AG09309 (cell line): ENCODE measurements at places on chromosomes 1 and 21.
A peak's percentile ranks its signal among the peaks of the same experiment; 100 is the strongest.

DNA sequence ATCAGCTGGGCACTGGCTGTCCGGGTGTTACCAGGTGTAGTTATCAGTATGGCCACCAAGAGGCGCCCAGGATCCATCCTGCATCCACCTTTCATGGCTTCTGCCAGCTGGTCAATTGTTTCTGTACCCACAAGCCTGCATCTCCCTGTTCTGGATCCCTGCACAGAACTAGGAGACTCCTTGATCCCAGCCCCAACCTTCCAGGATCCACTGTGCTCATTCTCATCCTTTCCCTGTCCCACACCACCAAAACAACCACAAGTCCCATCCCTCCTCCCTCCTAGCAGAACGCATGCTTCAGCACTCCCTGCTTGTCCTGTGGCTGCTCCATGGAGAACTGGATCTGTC is 27.2 kb upstream of the FOXE3 start:
- DNase-seq = no peak

DNA sequence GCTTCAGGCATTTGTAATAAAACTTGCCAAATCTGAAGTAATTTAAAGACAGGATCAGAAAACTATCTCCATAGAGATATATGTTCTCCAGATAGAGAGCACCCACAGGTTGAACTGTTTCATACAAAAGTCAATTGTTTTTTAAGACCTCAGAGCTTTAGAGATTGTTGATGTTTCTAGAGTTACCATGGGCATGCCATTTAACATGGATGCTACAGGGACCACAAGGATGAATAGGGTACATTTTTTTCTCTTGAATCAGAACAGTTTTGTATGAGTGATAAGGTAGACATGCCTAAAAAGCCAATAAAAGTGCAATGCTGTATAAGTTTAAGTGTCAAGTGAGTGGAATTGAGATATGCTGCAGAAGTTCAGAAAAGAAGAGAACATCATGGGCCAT is 511.0 kb upstream of the CAMK1G start:
- DNase-seq = peak; percentile 35

- DNase-seq = no peak
These were observed 58.5 kb downstream of the PSMG1 start for GRCh38 chr21:39124681-39125251.

- DNase-seq = no peak
These were observed 75.5 kb upstream of the IPO9 start for GRCh38 chr1:201753492-201753891.

- no peak for DNase-seq
These were observed 32.6 kb upstream of the TLR5 start for GRCh38 chr1:223175633-223176032.
